ENCODE measurements at places on chromosomes 2 and 18. TPM values are rescaled to one million over a fixed set of nuclear protein-coding genes. Genes with fewer than 3 reads are reported as not detected.

RBKS gene
- 4.0 TPM for total RNA-seq

SERPINB4 gene
- total RNA-seq: not detected

CAPN14 gene
- total RNA-seq: not detected

LHCGR gene
- total RNA-seq: not detected

GPR155 gene
- total RNA-seq: 7.5 TPM

- H3K4me3 ChIP-seq: no peak overlapping the region
- no peak for DNase-seq
- no peaks in the 10 kb centered on the region for H3K4me1 ChIP-seq
- H3K27me3 ChIP-seq: no peaks in the 10 kb centered on the region
- no peak overlapping the region for H3K27ac ChIP-seq
These were observed 18.8 kb upstream of the TMX3 start for GRCh38 chr18:68733707-68734106.

DNA sequence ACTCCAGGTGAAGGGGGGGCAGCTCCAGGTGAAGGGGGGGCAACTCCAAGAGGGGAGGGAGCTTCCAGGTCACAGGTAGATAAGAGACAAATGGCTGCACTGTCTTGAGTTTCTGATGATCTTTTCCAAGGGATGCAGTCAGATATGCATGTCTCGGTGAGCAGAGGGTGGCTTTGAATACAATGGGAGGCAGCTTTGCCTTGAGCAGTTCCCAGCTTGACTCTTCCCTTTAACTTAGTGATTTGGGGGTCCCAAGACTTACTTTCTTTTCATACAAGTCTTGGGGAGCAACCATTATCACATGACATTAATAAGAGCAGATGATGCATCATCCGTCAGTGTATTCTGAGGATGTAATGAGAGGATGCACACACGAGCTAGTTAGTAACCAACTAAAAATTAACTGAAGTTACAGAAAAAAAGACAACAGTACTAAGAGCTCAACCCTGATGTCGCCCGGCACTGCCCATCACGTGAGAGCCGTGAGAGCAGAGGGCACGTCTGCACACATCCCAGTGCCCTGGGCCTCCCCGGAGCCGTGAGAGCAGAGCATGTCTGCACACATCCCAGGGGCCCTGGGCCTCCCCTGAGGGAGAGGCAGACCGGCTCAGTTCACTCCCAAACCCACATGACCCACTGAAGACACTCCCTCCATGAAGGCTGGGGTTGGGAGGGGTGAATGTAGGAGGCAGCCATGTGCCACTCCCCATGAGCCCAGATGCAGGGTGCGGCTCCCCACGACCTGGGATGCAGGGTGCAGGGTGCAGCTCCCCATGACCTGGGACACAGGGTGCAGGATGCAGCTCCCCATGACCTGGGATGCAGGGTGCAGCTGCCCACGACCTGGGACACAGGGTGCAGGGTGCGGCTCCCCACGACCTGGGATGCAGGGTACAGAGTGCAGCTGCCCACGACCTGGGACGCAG lies 39.4 kb downstream of the PXDN start:
- no peak overlapping the region for H3K27ac ChIP-seq
- peaks cover 8% of the 10 kb centered on the region for H3K4me1 ChIP-seq
- no peaks in the 10 kb centered on the region for H3K36me3 ChIP-seq
- no peaks in the 10 kb centered on the region for H3K27me3 ChIP-seq
- H3K4me3 ChIP-seq: no peak overlapping the region

- no peaks in the 10 kb centered on the region for H3K4me1 ChIP-seq
- no peak for DNase-seq
- no peak overlapping the region for H3K4me3 ChIP-seq
- H3K27me3 ChIP-seq: peaks cover 12% of the 10 kb centered on the region
- H3K27ac ChIP-seq: no peak overlapping the region
- no peaks in the 10 kb centered on the region for H3K36me3 ChIP-seq
These were observed 1.8 kb downstream of the CBLN2 start for GRCh38 chr18:72542342-72542741.
